ENCODE measurements at places on chromosomes 16 and 17.

GRCh38 chr17:2582493-2582892 is 11.0 kb upstream of the PAFAH1B1 start:
- DNase-seq = no peak

DNA sequence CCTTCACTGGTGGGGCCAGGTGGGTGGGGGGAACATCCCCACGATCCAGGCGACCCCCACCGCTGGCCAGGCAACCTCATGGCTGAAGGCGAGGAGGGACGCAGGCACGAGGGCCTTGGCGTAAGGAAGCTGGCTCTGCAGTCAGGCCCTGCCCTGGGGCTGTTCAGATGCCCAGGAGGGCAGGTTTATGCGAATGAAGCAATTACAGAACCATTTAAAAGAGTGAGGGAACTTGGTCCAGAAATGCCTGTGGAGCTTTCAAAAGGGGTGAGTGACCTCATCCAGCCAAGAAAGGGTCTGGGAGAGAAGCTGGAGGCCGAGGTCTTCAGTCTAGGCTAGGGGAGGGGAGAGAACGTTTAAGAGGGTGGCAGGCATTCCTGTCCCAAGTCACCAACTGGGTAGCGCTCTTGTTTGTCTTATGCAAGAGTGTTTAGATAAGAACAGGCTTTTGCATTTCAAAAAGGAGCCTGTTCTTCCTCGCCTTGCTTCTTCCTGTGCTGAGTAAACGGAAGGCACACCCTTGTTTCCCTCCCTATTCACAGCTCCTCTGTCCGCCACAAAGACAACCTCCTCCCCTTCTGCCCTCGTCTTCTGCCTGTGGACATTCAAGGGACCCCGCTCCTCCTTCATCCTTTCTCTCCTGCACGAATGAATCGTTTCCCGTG is 183.5 kb upstream of the SDK2 start:
- DNase-seq = no peak

DNA sequence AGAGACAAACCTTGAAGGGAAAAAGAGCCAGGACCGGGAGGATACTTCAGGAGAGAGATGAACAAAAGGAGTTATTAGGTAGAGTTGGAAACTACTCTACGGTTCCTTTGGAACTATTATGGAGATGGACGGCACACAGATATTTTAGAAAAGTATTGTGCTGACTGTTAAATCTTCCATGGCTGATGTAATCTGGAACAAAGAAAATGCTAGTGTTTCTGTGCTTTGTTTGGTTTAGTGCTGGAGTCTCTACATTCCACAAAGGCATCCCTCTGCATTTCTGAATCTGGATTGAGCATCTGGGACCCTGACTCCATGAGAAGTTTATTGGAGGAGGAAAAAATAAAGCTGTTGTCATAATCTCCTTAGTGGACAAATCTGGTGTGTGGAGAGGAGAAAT is 57.2 kb downstream of the RPGRIP1L start:
- DNase-seq = no peak

GRCh38 chr17:29555840-29556239 is 11.0 kb downstream of the ABHD15 start:
- DNase-seq = no peak

DNA sequence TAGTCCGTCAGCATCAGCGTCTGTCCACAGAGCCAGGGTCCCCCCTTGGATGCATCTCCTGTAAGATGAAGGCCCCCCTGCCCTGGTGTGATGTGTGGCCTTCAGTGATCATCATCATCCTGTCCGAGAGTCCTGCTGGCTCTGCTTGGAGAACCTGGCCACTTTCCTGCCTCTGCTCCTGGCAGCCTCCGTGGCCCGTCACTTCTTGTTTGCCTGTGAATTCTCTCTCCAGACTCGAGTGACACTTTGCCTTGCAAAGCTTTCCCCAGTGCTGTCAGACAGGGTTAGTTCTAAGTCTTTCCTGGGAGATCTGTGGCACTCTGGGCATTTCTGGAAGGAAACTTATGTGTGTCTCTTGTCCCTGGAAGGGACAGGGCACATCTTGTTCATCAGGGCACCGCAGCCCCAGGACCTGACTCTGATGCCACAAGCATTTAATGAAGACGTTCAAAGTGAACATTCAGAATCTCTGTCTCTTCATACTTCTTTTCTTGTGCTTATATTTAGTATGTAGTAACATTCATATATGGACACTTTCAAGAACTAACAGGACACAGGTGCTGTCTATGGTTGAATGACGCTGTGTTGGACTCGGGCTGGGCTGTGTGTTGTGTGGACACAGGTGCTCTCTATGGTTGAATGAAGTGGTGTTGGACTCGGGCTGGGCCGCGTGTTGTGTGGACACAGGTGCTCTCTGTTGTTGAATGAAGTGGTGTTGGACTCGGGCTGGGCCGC is 68.5 kb downstream of the RPTOR start:
- no peak for DNase-seq

GRCh38 chr17:6420173-6420641 is 14.7 kb downstream of the AIPL1 start:
- DNase-seq = no peak

DNA sequence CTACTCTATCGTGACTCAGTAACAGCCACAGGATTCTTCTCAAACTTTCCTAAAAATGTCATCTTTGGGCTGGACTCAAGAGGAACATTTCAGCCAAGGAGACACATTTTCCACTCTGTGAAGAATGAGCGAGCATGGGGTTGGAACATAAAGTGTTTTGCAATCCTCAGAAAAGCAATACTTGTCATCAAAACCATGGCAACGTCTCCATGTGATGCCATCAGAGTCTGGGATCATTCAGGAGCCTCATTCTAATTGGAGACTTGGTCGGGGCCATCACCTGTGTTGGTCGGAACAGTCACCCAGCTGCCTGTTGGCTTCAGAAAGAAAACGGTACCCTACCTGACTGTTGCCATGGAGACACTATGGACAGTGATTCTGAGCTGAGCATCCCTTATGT is 25.5 kb downstream of the MYOCD start:
- no peak for DNase-seq

- DNase-seq = no peak
Measured at GRCh38 chr17:66165537-66166123, 26.3 kb downstream of the CEP112 start.

DNA sequence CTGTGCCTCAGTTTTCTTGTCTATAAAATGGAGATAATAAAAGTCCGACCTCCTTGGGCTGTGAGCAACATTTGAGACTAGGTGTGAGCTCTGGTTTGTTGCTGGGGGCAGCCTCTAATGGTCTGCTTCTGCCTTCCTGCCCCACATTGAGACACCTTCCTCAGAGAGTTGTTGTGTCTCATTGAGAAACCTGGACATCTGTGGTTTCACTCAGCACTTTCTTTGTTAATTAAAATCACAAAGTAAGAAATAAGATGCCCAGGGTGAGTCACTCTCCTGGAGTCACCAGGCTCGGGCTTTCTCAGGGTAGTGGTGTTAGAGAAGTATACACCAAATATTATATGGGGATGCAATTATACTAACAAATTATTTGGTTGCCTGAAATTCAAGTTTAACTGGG is 389.2 kb upstream of the SALL1 start:
- DNase-seq = no peak

- no peak for DNase-seq
Measured at GRCh38 chr17:49546546-49547535, 28.8 kb upstream of the NXPH3 start.

DNA sequence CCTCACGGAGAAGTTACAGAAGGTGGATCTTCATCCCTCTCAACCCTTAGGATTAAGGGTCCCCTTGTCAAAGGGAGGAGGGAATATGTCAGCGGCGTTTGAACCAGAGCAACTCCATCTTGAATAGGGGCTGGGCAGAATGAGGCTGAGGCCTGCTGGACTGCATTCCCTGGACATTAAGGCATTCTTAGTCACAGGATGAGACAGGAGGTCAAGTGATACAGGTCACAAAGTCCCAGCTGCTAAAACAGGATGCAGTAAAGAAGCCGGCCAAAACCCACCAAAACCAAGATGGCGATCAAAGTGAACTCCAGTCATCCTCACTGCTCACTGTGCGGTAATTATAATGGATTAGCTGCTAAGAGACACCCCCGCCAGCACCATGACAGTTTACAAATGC is 36.7 kb downstream of the RBFOX3 start:
- DNase-seq = no peak

DNA sequence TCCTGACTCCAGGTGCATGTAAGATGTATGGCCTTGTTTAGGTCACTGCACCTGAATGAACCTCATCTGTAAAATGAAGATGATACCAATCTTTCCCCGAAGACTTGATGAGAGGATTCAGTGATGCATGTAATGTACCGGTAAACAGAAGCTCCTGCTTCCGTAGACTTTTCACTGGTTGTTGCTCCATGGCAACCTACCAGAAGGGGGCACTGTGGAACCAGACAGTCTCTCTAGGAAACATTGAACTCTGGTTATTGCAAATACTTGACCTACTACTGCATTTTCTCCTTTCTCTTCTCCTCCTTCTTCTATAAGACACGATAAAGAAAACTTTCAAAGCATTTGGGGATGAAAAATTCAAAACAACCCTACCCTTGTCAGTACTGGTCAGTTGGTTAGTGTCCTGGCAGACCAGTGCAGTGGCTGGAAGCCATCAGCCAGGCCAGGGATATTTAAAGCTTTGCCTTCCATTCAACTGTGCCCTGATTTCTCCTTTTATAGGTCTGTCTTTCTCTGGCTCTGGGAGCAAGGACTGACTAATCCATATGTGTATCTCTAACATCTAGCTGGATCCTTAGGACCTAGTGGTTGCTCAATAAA is 667.4 kb upstream of the SALL1 start:
- no peak for DNase-seq

DNA sequence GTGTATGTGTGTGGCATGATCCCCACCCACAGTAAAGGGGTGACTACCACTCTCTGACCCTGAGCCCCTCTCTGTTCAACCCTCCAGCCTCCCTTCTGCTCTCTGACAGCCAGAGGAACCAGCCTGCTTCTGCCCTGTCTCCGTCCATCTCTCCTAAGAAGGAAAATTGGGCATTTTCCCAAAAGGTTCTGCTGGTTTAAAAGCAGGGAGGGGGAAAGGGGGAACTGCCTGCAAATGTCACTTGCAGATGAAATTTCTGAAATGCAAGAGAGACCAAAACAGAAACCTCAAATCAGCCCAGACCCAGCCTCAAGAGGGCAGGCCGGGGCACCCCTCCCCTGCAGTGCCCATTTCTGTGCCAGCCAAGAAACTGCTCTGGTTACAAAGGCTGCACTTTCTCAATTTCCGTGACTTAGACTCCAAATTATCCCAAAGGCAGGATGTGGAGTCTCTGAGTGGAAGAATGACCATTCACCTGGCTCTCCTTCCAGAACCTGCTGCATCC is 197.9 kb downstream of the RBFOX3 start:
- no peak for DNase-seq

DNA sequence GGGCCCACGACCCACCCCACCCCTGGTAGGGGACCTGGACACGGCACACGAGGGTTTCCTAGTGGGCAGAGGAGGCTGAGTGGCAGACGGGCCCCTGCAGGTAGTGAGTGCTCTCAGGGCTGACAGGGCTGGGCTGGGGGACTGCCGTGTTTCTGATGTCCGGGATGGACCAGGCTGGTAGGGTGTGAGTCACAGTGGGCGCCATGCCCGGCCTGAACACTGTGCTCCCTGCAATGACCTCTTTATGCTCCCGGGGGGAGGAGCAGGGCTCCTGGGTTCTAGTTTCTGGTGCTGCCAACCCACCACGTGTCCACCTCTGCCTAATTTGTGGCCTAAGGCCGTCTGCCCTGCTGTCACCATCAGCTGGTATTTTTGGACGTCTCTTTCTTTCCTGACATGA is 26.3 kb downstream of the ARHGAP23 start:
- DNase-seq = no peak

- no peak for DNase-seq
Measured at GRCh38 chr16:86884390-86884650, 306.0 kb downstream of the FOXL1 start.

- DNase-seq = no peak
Measured at GRCh38 chr16:3256866-3257465, 533 bp upstream of the MEFV start.

DNA sequence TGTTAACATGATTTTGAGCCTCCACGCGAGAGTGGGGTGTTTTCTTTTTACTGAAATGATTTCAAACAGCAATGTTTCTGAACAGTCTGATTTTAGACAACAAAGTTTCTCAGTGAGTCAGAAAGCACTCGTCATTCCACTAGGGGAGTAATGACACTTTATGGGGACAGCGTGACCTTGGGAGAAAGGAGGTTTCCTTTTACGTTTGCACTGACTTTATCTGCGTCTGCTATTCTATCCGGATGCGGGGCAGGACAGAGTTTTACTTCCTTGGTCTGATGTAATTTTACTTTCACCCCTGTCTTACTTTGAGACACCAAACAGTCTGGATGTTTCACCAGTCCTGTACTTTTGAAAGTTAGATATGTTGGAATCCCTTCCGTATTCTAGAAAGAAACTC is 20.7 kb downstream of the SLC47A1 start:
- DNase-seq = no peak

DNA sequence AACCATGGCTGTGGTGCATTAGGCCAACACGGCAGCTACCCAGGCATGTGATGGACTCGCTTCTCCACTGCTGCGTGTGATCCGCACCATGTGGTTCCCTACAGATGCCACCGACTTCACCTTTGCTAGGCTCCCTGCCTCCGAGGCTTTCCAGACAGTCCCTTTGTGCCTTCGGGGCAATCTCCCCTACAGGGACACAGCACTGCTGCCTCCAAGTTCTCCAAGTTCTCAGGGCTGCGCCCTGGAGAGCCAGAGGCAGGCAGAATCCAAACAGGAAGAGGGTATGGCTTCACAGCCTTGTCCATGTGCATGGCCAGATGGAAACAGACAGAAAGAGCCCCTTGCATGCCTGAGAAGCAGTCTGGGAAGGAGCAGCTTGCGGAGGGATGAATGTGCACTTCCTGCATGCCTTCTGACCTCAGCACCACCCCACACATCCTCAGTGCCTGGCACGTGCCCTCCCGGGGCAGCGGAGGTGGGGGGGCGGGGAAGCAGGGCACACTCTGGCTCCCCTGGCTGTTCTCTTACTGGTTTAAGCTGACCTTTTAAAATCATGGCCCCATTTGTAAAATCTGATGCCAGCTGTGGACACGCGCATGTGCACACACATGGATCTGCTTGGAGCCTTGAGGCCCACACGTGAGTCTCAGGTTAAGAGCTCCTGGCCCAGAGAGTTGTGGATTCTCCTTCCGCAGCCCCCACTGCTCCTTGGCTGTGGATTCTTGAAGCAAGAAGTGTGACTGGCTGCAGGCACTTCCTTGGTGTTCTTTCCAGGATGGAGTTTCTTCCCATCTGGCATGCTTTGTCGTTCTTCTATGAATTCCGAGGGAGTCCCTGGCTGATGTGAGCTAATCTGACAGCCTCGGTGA is 55.3 kb upstream of the MTSS2 start:
- DNase-seq = no peak
